Esophagus mucosa (tissue), 1 donor: ENCODE measurements at places on chromosomes 7 and 10.

DNA sequence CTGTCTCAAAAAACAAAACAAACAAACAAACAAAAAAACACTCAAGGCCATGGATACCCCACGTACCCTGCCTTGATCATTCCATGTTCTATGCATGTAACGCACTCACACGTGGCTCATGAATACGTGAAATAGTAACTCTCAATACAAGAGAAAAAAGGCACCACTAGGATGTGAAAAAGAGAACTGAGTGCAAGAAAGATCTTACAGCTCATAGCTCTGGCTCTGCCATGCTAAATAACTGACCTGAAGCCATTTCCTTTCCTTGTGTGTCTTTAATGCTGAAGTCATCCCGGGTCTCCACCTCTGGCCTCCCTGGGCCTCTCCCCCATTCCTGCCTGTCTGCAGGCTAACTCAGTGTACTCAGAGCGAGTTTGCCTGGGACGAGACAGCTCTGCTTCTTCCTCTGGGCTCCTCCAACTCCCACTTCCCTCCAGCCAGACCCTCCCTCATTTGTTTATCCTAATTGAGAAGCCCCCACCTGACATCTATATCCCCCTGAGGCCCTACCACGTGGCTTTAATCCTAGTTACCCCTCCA lies 117.3 kb downstream of the PRPF18 start:
- no peak for ATAC-seq

GRCh38 chr7:95056107-95056739 lies 148.8 kb downstream of the PPP1R9A start:
- no peak for ATAC-seq

DNA sequence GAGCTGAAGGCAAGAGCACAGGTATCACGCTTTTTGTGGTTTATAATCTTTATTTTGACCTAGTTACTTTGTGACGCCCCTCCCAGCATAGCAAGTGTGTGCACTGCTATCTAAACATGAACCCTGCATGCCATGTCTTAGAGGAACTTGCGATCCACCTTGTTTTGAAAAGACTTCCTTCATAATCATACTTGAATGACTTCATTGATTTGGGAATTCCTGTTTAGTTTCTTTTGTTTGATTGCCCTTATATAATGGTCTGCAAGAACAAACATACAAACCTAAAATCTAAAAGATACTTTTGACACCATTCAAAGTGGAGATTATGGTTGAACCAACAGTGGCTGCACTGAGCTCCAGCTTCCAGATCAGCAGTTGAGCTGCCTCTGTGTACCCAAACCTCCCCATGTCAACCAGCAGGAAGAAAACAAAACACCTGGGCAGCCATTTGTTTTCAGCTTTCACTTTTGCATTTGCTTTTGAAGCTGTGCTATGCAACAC lies 132.6 kb downstream of the CELF2 start:
- no peak for ATAC-seq

DNA sequence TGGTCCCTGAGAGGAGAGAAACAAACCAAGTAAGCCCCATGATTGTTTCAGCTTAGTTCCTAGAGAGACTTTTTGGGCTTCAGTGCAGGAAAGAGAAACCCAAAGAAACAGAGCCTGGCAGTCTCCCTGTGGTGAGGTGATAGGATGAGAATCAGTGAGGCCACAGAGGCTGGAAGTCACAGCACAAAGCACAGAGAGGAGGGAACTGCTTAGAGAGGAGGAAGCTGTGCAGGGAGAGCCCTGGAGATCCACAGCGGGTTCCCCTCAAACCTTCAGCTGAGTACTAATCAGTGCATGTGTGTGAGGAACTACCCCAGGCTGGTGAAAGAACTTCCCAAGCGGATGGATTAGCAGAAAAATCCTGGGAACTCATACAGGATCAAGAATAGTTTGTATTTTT lies 27.4 kb upstream of the HECW1 start:
- no peak for ATAC-seq

GRCh38 chr7:3780525-3780924 lies 479.5 kb downstream of the SDK1 start:
- no peak for ATAC-seq

DNA sequence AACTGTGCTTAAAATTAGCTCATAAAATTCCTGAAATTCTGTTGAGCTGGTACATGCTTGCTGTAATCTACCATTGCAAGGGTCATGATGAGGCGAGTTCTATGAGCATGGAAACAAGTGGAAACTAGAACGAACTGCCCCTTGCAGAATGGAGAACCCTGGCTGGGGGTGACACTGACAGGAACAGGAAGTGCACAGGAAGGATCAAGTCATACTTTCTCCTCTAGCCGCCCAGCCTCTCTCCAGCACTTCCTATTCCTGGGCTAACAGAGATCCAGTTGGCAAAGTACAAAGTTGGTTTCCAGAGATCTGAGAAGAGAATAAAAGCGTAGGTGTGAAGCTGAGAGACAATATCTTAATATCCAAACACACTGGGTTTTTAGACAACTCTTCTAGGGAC lies 414.2 kb upstream of the PODXL start:
- no peak for ATAC-seq

DNA sequence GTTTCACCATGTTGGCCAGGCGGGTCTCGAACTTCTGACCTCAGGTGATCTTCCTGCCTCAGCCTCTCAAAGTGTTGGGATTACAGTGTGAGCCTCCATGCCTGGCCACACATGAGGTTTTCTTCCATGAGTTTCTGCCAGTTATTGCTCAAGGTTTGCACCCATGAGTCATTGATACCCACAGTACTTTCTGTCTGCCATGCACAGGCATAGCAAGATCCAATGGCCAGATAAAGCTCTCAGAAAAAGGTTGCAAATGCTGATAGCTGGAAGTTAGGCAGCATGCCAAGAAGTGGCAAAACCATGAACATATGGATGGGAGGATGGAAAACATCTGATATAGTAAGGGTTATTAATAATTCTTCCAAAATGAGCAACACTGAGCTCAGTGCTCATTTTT lies 298.7 kb upstream of the NRG3 start:
- no peak for ATAC-seq

DNA sequence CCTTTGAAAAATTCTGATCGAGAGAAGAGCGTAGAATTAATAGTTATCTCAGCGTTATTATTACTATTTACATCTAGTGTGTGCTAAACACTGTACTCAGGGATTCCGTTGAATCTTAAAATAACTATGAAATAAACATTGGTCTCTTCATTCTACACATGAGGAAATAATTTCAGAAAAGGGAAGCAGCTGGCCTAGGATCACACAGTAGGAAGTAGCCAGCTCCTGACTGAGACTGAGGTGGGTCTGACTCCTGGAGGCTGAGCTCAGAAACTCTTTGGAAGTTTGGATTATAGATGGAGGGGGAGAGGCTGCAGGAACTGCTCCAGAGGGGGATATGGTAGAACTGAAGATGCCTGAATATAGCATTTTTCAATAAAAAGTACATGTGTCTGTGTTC lies 183.9 kb upstream of the WDR11 start:
- no peak for ATAC-seq

GRCh38 chr7:153324094-153324493 lies 564.5 kb downstream of the ACTR3B start:
- ATAC-seq = no peak

- no peak for ATAC-seq
Measured at GRCh38 chr10:127047878-127048238, 142.6 kb downstream of the DOCK1 start.

- ATAC-seq = no peak
Measured at GRCh38 chr7:1950452-1951158, 280.5 kb downstream of the ELFN1 start.

DNA sequence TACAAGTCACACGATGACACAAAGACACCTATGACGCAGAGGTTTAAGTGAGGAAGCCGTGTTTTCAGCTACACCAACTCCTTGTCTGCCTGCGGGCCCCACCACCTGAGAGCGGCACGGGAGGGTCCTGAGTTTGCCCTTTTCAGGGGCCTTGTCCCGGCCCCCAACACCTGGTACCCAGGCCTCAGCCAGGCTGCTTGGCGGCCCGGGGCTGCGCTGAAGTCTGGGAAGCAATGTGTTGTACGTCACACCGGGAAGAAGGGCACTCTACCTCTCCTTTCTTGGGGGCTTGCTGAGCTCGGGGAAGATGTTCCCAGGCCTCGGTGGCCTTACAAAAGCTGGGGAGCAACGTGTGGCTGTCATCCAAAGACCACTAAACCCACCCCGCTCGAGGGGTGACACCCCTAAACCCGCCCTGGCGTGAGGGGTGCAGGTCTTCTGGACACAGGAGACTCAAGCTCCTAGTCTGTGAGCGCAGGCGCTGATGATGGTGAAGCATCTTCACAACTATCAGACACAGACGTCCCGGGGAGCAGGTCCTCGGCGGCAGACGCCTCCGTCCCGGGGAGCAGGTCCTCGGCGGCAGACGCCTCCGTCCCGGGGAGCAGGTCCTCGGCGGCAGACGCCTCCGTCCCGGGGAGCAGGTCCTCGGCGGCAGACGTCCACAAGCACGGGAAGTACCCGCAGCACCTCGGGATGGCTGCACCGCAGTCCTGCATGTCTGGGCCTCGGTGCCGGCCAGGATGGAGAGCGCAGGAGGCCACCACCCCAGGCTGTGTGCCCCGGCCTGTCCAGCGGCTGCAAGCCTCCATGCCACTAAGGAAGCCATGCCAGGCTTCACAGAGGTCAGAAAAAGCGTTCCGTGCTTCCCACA lies 15.4 kb downstream of the CFAP46 start:
- no peak for ATAC-seq

DNA sequence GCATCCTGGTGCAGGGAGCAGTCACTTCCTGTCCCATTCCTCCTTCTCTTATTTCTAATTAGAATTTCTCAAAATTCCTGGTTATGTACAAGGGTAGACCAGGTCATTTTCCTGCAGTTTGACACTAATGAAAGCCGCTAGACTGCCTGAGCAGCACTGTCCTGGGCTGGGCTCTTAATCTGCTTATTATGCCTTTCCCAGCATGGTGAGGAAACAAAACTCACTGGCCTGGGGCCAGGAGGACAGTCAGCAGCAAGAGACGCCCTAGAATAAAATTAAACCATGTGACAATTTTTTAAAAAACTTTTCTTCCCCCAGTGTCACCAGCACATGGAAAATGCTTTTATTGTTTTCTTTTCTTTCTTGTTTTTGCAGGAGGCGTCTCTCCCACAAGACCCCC lies 647.5 kb downstream of the TYW1 start:
- ATAC-seq = no peak

- no peak for ATAC-seq
Measured at GRCh38 chr10:83533290-83533689, 606.0 kb upstream of the GHITM start.

DNA sequence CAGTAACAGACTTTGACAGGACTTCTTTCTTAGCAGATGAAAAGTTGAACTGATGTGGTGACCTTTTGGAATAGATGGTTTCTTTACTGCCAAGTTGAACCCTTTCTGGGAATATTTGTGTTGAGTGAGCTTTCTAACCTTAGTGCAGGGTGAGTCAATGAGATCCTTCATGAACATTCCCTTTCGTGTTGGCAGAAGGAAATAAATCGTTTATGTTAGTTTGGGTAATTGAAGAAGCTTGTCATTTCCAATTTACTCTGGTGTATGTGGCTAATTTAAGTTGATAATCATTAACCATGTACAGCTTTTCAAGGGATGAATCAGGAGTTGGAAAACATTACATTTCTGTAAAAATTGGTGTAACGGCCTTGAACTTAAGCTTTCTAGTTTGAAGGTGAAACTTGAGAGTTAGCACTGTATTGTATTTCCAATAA lies 43.4 kb downstream of the PTTG1IP2 start:
- ATAC-seq = no peak

- ATAC-seq = no peak
Measured at GRCh38 chr10:71585564-71586290, 133.9 kb downstream of the C10orf105 start.

GRCh38 chr7:99177165-99177564 lies 30.8 kb downstream of the KPNA7 start:
- no peak for ATAC-seq

DNA sequence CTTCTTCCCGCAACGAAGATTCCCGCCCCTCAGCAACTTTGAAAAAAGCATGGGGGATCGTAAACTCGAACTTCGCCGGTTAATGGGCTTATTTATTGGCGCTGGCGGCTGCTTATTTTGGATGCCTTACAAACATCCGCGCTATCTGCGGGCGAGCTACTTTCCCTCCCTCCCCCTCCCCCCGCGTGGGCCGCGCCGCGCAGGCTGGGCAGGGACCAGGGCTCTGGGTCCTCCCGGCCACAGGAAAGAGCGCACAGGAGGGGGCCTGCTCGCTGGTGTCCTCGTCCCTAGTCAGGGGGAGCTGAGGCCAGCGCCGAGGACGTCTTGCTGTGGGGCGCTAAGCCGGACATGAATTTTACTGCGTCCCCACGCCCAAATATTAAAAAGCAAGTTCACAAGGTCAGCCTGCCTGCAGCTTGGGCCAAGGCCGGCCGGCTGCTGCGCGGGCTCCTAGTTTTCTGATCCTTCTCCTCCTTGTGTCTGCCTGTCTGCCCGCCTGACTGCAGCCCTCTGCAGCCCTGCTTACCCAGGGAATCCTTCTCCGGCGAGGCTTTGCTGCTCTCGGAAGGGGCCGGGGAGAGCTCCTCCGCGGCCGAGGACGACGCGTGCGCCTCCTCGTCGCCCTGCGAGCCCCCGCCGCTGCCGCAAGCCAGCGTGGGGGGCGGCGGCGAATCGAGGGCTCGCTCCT lies 1.2 kb downstream of the HOXA10 start:
- peak; percentile 7 for ATAC-seq

- ATAC-seq = no peak
Measured at GRCh38 chr7:47071866-47072265, 510.0 kb downstream of the TNS3 start.

DNA sequence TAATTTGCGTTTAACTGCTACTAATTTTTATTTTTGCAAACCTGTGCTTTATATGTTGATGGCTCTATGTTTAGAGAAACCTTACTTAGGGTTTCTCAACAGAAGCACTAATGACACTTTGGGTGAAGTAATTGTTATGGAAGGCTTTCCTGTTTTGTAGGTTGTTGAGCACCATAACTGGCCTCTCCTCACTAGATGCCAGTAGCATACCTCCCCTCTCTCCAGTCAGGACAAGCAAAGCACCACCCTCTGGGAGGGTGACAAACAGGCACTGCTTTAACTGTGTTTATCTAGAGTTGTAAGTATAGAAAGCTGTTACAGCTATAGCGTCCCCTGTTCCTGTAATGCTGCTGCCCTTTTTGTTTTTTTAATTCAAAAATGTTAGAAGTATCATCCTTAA lies 60.9 kb downstream of the WAC start:
- ATAC-seq = peak; percentile 88

DNA sequence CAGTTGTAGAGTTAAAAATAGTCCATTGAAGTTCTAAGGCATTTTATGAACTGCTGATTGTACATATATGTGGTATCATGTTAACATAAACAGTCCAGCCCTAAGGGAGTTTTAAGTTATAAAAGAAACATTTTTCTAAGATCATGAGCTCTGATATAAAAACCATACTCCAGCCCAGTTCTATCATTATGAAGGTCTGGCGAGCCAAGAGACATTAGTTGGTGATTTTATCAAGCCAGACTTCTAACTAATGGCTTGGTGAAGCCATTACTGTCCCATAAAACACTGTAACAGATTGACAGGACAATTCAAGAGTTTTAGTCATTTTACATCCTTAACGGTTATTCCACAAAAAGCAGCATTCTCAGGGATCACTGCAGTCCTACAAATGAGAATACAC lies 221.6 kb downstream of the RNLS start:
- ATAC-seq = no peak
